ENCODE measurements at places on chromosomes 5 and 9. TPM values are rescaled to one million over a fixed set of nuclear protein-coding genes. Genes with fewer than 3 reads are reported as not detected.

The TMC1 gene
- 0.82 TPM for total RNA-seq

GRCh38 chr5:39156082-39156481, 63.3 kb downstream of the FYB1 start:
- no peak for DNase-seq

The PRLR gene
- total RNA-seq = not detected

The ENTREP1 gene
- total RNA-seq = 5.7 TPM

DNA sequence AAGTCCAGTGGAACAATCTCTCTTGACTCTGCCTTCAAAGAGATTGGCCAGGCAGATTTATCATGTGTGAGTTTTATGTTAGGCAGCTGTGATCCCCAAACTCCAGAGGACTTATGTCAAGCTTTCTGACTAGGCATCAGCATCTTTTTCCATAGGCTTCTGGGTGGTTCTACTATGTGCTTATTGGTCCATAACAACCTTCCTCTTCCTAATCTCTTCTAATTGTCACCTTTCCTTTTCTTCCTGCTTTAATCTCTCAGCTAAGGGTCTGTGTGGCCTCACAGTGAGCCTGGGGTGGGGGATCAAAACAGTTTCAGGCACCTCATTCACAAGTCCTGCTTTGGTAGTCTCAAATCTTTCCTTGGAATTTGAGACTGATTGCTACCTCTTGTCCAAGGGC, 170.9 kb upstream of the CHD1 start:
- no peak for DNase-seq

DNA sequence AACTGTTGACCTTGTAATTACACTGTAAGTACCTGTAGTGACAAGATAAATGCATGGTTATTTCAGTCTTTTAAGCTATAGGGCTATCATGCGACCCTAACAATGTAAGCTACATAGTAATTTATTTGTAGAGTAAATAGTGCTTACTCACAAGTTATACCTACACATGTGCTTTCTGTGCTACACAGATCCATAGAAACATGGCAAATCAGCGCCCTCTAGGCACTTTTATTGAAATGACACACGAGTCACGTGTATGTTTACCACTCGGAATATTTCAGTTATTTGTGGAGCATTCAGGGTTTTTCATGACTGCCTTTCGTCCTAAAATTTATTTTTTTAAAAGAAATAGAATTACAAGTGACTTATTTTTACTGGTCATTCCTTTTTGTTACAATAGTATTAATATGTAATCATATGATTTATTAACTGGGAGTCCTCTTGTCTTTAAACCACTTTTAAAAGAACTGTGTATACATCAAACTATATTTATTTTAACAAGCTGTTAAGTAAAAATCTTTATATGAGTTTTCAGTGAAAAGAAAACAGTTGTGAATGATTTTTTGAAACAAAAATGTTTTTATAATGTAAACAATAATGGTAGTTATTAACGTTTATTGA, 1242.3 kb upstream of the WWC1 start:
- no peak for DNase-seq

DNA sequence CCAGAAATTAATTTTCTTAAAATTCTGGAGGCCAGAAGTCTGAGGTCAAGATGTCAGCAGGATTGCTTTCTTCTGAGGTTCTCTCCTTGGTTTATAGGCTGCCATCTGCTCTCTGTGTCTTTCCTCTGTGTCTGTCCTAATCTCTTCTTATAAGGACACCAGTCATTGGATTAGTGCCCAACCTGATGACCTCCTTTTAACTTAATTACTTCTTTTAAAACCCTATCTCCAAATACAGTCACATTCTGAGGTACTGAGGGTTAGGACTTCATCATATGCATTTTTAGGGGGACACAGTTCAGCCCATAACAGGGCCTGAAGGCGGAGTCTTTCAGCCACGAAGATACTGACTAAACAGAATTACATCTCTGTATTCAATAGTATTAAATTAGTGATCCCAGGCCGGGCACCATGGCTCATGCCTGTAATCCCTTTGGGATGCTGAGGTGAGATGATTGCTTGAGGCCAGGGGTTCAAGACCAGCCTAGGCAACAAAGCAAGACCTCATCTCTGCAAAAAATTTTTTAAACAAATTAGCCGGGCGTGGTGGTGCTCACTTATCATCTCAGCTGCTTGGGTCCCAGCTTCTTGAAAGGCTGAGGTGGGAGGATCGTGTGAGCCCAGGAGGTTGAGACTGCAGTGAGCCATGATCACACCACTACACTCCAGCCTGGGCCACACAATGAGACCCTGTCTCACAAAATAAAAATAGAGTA, 5.9 kb upstream of the RPS6 start:
- no peak for DNase-seq

The NOL6 gene
- total RNA-seq = 23.5 TPM
